Amniotic epithelial cell (primary cell): ENCODE measurements at places on chromosomes 6 and 20.
A peak's percentile ranks its signal among the peaks of the same experiment; 100 is the strongest.

DNA sequence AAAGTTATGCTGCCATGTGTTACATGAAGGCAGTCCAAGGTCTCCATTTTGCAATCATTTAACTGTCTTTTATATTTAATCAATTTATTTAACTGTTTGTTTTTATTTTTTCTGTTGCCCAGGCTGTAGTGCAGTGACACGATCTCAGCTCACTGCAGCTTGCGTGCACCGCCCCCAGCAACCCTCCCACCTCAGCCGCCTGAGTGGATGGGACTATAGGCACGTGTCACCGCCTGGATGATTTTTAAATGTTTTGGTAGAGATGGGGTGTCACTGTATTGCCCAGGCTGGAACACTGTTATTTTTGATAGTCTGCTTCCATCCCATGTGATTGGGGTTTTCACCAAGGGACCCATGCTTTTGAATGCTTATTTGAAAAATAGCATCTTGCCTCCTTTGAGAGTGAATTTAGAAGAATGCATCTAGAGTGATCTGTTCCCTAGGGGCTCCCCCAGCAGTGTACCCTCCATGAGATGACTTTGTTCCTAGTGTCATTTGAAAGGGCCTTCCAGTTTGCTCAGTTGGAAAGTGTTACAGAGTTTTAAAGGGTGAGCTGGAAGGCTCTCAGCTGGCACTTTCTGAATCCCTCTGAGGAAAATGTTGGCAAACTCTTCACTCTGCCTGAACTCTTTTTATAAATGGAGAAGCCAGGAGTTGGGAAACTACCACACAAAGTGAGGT, 143.4 kb downstream of the JARID2 start:
- no peak for DNase-seq

DNA sequence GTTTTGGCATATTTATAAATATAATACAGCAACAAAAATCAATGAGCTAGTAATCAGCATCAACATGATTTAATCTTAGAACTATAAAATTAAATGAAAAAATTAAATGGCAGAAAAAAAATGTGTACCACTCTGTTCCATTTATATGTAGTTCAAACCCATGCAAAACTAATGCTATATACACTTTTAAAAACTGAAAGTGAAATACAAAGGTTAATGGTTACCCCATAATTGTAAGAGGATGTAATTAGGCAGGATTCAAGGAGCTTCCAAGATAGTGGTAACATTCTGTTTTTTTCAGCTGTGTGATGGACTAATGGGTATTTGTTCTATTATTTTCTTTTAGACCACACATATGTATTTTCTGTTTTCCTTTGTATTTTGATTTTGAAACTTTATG, 492.1 kb downstream of the UTRN start:
- DNase-seq: no peak

GRCh38 chr20:51195419-51195901, 172.6 kb upstream of the KCNG1 start:
- no peak for DNase-seq

- no peak for DNase-seq
Observed at GRCh38 chr20:50242863-50243609, 52.4 kb downstream of the CEBPB start.

DNA sequence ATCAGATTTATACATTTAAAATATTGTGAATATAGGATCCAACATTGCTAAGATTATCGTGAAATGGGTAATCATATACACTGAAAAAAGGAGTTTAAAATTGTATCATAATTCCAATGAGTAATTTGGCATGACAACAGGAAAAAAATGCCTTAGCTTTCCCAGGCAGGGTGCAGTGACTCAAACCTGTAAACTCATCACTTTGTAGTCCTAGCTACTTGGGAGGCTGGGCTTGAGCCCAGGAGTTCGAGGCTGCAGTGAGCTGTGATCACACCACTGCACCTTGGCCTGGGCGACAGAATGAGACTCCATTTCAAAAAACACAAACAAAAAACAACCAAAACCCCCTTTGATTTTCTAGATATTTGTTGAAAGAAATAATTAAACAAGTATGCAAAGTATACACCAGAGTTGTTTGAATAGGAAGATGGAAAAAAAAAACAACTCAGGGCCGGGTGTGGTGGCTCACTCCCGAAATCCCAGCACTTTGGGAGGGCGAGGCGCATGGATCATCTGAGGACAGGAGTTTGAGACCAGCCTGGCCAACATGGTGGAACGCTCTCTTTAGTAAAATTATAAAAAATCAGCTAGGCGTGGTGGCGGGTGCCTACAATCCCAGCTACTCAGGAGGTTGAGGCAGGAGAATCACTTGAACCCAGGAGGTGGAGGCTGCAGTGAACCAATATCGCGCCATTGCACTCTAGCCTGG, 98.7 kb downstream of the TRERF1 start:
- peak; percentile 68 for DNase-seq

DNA sequence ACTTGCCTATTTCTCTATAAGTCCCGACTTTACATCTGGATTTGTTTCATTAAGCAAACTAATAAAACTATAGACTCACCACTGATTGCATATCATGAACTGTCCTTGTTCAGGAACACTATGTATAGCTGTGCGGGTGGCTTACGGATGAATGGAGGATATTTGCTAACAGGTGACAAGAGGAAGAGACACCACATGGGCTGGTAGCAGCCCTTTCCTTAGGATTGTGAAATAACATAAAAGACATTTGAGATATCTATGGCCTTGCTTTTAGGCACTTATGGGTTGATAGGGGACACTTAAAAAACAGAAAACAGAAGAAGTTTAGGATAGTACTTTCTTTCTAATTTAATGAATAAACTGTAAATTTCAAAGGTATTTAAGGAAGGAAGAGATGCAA, 5.0 kb upstream of the CAP2 start:
- no peak for DNase-seq

- DNase-seq: no peak
Observed at GRCh38 chr20:19440660-19441527, 228.5 kb downstream of the SLC24A3 start.

DNA sequence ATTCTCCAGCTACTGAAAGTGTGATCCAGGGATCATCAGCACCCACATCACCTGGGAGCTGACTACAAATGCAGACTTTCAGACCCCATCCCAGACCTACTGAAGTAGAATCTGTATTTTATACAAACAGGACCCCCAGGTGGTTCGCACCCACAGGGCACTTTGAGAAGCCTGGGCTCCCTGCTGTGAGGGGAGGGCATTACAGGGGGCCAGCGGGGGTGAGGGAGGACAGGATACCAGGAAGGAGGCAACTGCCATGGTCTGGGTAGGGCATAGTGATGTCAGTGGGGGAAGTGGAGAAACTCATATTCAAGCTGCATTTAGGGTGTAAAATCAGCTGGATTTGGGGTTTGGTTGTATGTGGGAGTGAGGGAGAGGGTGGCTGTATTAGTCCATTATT, 2.0 kb upstream of the ADA start:
- no peak for DNase-seq

DNA sequence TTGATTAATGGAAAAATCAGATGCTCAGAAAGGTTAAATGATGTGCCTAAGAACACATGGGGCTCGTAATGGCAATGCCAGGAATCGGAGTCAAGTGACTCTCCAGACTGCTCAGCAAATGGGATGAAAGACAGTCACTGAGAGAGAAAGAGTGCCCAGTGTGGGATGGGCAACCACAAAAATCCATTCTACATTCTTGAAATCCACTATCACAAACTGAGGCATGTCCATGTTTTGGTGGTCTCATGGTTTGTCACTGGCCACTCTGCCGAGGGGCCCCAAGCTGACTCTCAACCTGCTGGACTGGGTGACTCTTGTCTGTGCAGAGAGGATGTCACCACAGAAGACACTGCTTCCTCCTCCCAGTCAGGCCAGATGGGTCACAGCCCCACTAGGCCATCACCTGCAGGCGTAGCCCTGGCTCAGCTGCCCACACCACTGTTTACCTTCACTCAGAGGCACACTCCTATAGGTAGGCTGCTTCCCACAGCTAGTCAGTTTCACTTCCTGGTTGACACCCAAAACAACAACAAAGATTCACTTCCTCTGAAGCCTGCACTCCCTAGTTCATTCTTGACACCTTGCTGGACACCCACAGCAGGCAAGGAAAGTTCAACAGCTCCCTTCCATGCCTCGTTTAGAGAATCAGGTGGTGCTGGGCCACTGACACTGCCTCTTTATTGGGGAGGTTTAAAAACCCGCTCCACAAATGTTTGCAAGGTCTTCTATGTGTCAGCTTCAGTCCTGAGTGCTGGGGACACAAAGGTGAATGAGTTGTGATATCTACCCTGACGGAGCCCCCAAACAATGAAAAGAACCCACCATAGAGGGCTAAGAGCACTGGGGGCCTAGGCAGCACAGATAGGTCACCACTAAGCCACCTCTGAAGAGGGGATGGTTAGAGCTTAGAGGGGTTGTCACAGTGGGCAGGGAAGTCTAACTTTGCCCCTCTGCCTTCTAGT, 21.7 kb downstream of the MAP1LC3A start:
- DNase-seq: peak; percentile 19

GRCh38 chr20:38290829-38291814, 12.8 kb upstream of the BPI start:
- peak; percentile 85 for DNase-seq

DNA sequence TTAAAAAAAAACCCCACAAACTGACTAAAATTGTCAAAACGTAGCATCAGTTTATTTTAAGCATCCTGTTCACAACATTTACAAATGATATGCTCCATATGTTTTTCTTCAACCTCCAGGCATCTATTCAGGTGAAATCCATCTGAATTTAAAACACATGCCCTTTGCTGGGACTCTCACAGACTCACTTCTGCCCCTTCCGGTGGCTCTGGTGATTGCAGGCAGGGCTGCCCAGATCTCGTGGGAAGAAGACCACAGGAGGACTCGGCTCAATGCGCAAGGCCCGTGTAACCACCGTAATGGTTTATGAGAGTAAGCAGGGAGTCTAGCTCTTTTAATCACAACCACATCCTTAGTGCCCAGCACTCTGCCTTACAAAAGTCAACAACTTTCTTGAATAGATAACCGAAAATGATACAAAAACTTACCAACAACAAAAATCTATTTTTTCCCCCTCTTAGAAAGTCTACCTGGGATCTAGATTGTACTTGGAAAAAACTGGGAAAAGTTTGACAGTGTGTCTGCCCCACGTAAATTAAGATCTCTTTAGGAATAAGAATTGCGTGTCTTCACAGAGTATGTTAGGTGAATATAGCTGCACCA, 139.1 kb downstream of the KIF16B start:
- DNase-seq: peak; percentile 27

DNA sequence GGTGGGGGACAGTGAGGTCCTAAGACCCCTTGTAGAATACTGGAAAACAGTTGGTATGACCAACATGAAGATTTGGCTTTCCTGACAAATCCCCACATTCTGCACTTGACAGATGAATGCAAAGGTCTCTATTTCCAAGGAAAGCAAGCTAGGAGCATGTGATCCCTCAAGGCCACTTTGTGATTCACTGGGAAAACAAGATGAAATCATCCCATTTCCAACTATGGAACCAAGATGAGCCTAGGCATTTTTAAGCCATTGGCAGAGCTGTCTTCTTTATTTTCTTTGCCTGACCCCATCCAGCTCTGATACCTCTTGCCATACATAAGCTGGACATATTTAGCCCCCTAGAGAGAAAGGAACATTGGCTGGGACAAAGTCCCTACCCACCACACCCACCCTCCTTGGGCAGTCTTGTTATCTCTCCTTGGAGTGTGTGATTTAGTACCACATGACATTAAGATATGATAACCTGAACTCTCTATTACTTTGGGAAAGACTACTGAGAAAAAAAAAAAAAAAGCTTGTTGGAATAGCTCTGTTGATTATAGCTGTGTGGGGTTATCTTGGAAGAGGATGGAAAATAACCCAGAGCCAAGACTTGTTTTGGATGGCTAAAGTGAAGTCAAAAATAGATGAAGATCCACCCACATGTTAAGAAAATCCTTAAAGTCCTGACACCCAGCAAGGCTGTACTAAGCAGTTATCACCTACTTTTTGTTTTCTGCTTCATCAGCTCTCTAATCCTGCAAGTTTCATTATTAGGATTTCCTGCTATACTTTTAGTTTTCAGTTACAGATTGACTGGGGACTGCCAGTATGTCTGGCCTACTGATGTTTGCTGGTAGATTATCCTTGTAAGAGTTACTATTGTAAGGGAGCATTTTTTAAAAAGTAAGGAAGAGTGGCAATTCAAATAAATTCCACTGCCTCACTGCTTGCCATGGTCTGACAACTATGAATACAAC, 90.1 kb upstream of the PREP start:
- DNase-seq: peak; percentile 27

- no peak for DNase-seq
Observed at GRCh38 chr6:138427701-138428100, 23.7 kb downstream of the HEBP2 start.

DNA sequence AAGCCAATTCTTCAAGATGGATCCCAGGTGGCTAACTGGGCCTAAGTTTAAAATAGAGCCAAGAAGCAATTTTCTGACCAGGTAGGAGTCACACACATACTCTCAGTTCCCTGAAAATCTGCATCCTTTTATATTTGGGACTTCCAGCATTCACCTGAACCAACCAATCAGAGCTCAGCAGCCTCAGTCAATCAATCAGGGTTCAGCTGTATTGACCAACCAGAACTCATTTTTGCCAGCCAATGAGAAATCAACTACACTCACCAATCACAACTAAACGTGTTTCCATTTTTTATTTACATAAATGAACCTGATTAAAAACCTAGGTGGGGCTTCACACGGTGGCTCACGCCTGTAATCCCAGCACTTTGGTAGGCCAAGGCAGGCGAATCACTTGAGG, 37.5 kb downstream of the SLC17A4 start:
- DNase-seq: no peak

DNA sequence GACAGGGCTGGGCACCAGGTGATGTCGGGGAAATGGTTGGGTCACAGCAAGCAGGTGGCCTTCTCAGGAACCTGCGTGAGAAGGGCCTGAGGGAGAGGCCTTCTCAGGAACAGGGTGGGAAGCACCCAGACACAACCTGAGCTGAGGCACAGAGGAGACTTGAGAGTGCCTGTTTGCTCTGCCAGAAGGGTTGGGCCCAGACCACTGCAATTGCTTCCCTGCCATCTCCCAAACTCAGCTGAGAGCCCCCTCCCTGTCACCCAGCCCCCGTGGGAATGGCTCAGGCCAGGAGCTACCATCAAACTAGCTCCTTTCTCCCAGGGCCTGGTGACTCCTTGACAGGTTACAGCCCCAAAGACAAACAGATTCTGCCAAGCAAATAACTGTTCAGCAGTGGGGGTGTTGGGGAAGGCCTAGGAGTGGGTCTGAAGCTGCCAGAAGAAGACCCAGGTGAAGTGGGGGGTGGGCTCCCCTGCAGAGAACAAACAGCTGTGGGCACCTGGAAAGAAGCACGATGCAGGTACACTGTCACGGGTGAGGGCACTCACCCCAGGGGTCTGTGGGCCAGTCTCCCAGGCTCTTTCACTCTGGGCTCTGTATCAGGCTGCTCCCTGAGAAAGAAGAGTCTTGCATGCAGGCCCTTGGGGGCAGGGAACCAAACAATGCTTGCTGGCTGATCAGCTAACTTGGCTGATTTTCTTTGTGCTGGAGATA, 30.4 kb upstream of the SPDEF start:
- DNase-seq: no peak

- no peak for DNase-seq
Observed at GRCh38 chr20:50720026-50720425, 11.4 kb upstream of the PARD6B start.
